ENCODE measurements at places on chromosomes 7 and 10.

DNA sequence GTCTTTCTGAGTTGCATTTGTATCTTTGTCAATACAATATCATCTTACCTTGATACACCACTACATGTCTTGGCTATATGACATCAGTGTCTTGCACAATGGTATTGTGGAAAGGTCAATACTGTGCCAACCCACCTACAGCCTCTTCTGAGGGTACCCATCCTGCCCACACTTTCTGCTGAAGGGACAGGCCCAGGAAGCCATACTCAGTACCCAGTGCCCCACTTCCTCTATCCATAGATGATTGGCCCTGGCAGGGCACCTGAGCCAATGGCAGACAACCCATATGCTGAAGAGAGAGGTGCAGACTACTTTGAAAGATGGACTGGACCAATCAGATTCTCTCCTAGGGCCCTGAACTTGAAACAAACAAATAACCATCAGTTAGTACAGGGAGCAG is 152.0 kb upstream of the ADO start:
- DNase-seq, result no peak

DNA sequence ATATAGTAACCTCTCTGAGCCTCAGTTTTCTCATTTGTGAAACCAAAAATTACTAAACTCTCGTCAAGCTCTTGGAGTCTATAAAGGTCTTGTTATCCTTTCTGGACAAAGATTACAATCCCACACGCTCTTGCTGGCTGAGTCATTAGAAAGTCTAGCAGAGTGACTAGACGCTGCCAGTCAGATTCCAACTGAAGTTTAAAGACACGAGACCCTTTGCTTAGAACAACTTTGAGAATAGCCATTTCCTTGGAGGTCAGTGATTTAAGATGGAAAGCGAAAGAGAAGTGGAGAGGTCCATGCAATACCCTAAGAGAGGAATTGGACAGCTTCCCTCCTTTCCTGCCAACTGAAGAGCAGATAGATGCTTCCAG is 119.5 kb downstream of the APBB1IP start:
- DNase-seq, result no peak

GRCh38 chr7:84664626-84665025 is 470.0 kb upstream of the SEMA3A start:
- DNase-seq, result no peak

GRCh38 chr10:20105236-20105635 is 289.0 kb downstream of the PLXDC2 start:
- DNase-seq, result no peak

- peak; percentile 38 for DNase-seq
Observed at GRCh38 chr7:70040970-70041766, 442.9 kb downstream of the AUTS2 start.

DNA sequence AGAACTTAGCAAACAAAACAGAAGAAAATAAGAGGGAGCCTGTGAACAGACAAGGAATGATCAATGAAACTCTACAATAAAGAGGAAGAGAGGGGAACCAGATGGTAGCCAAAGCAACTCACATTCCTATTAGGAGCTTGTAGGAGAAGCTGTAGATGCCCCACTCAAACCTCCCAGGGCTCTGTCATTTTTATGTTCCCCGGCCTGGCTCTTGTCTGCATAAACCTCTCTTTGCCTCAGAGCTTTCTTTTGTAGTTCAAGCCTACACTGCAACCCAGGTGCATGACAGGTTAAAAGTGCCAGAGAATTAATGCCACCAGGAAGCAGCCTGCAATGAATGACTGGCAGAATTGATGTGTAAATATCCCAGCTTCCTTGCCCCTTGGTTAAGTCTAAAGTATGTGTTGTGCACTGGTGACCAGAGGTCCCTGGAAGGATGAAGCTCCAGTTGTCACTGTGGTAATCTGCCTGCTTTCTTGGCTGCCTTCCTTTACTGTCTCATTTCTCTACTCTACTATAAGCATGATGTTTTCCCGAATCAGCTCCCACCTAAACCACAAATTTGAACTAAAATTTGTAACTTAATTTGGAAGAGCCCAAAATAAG is 40.4 kb downstream of the HDAC9 start:
- no peak for DNase-seq

- DNase-seq, result no peak
Observed at GRCh38 chr10:128373071-128373749, 247.0 kb upstream of the MKI67 start.

- DNase-seq, result no peak
Observed at GRCh38 chr10:111579473-111579872, 502.6 kb downstream of the ADRA2A start.

- DNase-seq, result no peak
Observed at GRCh38 chr7:106312099-106312871, 27.5 kb upstream of the NAMPT start.

DNA sequence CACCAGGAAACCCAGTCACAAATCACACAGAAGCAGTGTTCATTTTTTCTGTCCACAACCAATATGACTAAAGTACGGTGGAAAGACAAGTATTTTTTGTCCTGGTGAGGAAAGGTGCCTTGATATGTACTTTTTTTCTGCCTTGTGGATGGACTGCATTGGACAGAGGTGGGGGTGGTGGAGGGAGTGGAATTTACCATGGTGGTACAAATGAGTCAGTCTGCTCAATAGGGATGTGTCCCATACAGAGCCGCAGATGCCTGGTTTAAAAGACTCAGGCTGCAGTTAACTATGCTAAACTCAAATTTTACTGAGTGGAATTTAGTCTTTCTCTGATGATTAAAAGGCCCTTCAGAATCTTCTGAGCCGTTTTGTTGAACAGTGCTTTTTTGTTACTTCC is 674.5 kb upstream of the GALNT17 start:
- DNase-seq, result no peak

DNA sequence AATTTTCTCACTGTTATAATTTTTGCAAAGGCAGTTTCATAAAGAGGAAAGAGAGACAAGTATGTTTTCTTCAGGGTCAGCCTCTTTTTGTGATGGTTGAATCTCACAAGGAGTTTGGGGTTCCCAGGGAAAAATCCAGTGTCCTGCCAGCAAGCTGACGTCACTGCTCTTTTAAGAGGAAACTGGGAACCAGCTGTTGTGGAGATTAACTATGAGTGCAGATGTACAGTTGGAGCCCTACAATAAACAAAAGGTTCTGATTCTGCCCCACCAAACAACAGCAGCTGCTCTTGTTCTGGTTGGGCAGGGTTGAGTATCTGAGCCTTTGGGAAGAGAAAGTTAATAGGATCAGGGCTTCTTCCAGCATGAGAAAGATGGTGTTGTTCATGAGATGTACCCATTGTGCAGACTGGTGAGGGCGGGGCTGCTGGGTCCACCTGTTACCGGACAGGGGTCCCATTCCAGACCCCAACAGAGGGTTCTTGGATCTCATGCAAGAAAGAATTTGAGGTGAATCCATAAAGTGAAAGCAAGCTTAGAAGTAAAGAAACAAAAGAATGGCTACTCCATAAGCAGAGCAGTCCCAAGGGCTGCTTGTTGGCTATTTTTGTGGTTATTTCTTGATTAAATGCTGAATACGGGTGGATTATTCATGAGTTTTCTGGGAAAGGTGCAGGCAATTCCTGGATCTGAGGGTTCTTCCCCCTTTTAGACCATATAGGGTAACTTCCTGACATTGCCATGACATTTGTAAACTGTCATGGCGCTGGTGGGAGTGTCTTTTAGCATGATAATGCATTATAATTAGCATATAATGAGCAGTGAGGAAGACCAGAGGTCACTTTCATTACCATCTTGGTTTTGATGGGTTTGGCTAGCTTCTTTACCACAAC is 12.5 kb downstream of the PRF1 start:
- peak; percentile 58 for DNase-seq
